ENCODE measurements at places on chromosomes 5 and 9.

DNA sequence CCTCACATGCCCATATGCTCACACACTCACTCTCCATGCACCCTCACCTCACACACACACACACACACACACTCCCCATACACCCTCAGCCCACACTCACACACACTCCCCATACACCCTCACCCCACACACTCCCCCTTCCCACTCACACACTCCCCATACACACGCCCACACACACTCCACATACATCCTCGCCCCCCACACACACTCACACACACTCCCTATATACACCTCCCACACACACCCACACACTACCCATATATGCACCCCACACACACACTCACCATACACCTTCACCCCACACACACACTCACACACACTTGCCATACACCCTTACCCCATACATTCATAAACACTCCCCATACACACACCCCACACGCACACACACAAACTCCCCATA, 550.7 kb upstream of the DAP start:
- no peak for DNase-seq

GRCh38 chr5:147904110-147904509, 2.2 kb downstream of the C5orf46 start:
- no peak for DNase-seq

DNA sequence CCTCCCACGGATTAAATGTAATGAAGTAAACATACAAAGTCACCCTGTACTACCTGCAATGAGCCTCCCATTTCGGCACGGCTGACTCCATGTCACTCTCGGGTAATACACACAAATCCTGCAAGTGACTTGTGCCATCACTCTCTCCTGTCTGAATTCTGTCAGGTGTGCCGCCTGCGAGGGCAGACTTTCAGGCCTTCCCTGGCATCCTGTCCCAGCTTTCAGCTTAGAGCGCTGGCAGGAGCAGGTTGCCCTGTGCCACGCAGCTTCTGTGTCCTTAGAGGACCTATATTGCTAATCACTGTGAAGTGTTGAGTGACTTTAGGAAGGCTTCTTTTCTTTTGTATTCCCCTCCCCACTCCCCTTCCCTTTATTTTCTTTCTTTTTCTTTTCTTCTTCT, 25.8 kb upstream of the S1PR3 start:
- DNase-seq, result no peak

DNA sequence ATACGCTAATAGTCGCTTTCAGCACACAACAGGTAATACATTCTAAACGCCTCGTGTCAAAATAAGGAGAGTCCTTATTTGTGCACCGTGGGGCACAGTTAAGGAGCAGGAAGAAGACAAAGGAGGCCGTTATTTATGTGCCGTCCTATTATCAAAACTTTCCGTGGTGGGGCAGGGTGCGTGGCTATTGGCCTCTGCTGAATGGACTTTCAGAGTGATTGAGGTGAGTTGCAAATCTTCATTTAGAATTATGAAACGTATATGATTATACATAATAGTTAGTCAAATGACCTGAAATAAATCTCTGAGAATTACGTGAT, 833 bp downstream of the C5orf24 start:
- no peak for DNase-seq

DNA sequence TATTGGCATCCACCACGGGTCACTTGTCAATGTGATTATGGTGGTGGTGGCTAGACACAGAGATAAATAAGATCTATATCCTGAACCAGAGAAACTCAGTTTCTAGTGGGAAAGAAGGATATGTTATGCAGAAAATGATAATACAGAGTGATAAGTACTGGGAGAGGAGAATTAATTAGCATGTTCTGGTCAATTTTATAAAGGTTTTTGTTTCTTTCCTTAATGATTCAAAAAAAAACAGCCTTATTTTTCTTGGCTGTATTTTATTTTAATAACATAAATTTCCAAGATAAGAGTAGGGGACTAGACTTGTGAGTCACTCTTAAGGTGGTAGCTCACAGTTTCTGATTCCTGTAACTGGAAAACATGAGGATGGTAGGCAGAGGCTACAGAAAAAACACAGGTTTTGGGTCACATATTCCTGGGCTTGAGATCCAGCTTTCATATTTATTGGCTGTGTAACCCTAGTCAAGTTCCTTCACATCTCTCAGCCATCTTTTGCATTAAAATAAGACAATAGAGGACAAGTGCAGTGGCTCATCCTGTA, 350.3 kb upstream of the RPS23 start:
- DNase-seq, result no peak

DNA sequence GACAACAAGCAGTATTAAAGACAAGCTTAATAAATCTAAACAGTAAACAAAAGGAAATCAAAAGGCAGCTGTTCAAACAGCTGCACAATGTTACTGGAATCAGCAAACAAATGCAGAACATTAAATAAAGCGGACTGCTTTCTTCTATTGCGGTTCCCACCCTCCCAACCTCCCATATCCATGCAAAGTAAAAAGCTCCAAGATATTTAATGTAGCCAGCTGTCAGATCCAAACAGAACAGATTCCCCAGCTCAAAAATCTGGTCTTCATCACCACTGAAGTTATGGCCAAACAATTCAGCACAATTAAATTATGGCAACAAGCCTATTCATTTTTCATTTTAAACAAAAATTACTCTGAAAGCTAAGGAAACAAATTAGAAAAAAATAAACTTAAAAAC, 75.9 kb downstream of the SLC38A9 start:
- no peak for DNase-seq

DNA sequence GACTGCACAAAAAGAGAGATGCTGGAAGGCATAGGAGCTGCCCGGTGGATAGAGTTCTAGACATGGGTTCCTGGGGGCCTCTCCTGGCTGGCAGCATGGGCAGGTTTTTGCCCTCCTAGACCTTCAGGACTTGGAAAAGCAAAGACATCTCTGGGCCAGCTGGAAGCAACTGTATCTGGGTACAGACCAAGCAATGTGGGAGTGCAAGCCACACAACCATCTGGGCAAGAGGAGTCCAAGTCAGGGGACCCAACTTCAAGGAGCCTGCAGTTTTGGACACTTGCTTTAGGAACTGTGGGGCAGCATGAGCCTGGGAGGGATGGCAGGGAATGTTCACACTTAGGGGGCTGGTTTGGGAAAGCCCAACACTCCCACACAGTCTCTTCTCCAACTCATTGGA, 323.3 kb downstream of the GADD45G start:
- DNase-seq, result no peak

DNA sequence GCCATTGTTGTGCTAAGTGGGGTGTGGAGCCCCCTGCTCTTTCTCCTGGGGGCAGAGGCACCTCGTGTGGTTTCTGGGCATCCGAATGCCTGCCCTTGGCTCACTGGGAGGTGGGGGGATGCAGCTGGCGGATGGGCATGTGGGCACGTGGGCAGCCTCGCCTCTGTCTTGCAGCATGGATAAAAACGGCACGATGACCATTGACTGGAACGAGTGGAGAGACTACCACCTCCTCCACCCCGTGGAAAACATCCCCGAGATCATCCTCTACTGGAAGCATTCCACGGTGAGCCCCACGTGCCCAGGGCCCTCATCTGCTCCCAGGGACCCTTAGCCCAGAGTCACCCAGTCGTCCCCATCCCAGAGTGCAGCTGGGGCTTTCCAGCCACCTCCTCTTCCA, 25.3 kb downstream of the PTGES2 start:
- no peak for DNase-seq

DNA sequence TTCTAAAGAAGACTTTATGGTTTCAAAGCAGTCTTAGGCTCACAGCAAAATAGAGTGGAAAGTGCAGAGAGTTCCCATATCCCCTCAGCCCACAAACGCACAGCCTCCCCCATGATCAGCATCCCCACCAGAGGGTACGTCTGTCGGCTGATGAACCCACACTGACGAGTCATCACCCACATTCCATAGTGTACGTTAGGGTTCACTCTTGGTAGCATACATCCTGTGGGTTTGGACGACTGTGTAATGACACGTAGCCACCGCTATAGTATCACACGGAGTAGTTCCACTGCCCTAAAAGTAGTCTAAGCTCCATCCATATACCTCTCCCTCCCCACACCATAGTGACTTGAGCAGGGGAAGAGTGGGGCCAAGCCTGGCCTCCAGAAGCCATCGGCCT, 135.7 kb upstream of the PHYKPL start:
- no peak for DNase-seq

GRCh38 chr5:113201715-113202114, 225.1 kb downstream of the DCP2 start:
- DNase-seq, result no peak

- DNase-seq, result no peak
These were observed 82.3 kb downstream of the SECISBP2 start for GRCh38 chr9:89400403-89401116.

- DNase-seq, result no peak
These were observed at the start of gene PALM2AKAP2 for GRCh38 chr9:109779711-109780452. TSS of gene PALM2AKAP2 (plus strand) at chr9:109780198. CDS start at chr9:109780489, 291 bp downstream.

GRCh38 chr5:127810707-127811490, 107.7 kb downstream of the CCDC192 start:
- no peak for DNase-seq

Measured in RCC 7860 (cell line).